MM.1S (cell line): ENCODE measurements at places on chromosomes 2 and 18.

GRCh38 chr2:155872396-155872795 lies 460.1 kb downstream of the NR4A2 start:
- DNase-seq = no peak
- no peaks in the 10 kb centered on the region for H3K4me1 ChIP-seq
- no peak overlapping the region for H3K4me3 ChIP-seq
- H3K27ac ChIP-seq = no peak overlapping the region

DNA sequence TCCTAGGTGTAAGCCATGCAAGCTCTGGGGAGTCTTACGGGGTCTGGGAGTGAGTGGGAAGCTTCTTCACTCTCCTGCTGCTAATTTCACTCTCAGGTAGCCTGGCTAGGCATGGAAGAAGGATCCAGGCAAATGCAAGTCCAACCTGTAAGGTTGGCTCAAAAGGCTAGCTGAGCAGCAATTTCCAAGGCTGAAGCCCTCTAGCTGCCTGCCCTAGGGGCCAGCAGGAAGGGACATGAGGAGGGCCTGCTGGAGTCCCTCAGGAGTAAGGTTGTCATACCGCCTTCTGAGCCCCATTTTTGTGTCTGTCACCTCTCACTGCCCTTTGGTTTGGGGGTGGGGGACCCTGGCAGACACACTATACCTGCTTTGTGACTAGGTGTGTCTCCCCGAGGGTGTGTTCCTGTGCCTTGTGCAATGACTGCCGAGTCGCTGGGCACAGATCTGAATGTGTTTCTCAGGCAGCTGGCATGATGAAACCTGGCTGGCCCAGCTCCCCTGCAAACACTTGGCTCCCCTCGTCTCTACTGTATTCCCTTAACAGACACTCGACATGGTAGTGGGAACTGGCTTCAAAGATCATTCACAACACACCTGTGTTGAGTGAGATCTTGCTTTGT lies 123.9 kb upstream of the FAM136A start:
- H3K4me1 ChIP-seq = no peaks in the 10 kb centered on the region
- no peaks in the 10 kb centered on the region for H3K27me3 ChIP-seq
- no peak for DNase-seq

- H3K27ac ChIP-seq = no peak overlapping the region
- no peak overlapping the region for H3K4me3 ChIP-seq
- no peaks in the 10 kb centered on the region for H3K27me3 ChIP-seq
- H3K36me3 ChIP-seq = no peaks in the 10 kb centered on the region
These were observed 37.7 kb downstream of the PSD4 start for GRCh38 chr2:113211226-113212105.

DNA sequence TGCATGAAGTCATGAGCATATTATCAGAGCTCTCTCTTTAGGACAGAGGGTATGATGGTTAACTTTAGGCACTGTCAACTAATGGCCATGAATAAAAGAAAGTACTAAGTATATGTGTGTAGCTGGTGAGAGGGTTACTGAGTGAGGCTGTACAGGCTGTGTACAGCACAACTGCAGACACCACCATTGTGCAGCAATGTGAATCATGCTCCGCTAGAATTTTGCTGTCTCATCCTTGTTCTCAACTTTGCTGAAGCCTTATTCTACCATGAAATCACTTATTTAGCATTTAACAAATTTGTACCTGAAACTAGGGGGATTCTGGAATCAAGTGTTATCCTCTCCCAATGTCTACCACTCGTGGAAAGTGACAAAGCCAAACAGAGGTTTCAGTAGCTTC lies 414.9 kb downstream of the PLCL1 start:
- peaks cover 10% of the 10 kb centered on the region for H3K4me1 ChIP-seq
- H3K36me3 ChIP-seq = no peaks in the 10 kb centered on the region
- no peaks in the 10 kb centered on the region for H3K27me3 ChIP-seq
- no peak overlapping the region for H3K4me3 ChIP-seq
